ENCODE measurements at places on chromosomes 3 and 15. TPM values are rescaled to one million over a fixed set of nuclear protein-coding genes. Genes with fewer than 3 reads are reported as not detected.

DNA sequence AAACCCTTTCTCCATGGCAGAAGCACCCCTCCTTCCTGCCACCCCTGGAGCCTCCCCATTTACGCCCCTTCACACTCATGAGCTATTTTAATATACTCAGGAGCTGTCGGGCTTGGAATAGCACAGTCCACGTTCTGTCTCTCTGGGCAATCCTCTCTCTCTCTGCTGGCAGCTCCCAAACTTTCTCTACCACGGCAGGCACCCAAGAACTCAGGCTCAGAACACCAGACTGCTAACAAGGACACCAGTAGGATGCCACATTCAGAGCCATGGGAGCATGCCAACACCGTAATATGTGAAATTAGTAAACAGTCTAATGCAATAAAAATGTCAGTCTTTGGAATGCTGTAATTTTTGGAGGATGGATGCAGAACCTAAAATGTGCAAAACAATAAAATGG, 19.3 kb downstream of the TNFAIP8L3 start:
- no peak for DNase-seq

- DNase-seq = no peak
Measured at GRCh38 chr15:41125931-41126642, 10.0 kb upstream of the INO80 start.

- no peak for DNase-seq
Measured at GRCh38 chr3:156098437-156099035, 21.8 kb upstream of the KCNAB1 start.

DNA sequence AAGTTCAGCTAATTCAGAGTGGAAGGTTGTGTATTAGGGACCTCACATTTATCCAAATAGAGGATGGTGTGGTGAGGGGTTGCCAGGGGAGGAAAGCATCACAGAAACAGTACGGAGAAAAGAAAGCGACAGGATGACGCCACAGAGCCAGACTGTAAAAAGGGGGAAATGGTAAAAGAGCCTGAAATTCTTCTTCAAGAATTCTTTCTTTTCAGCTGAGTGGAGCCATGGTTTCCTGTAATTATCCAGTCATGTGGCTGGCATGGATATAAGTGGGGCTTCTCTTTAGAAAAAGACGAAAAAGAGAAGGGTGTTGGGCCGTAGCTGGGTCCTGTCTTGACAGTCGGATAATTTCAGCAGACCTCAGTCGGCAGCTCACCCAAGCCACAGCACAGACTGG, 24.5 kb upstream of the PSMD6 start:
- no peak for DNase-seq

Gene CFAP20DC
- 0.38 TPM for total RNA-seq

All from HT-29 (cell line).